MV-4-11 (cell line): ENCODE measurements at places on chromosomes 11 and 22.

DNA sequence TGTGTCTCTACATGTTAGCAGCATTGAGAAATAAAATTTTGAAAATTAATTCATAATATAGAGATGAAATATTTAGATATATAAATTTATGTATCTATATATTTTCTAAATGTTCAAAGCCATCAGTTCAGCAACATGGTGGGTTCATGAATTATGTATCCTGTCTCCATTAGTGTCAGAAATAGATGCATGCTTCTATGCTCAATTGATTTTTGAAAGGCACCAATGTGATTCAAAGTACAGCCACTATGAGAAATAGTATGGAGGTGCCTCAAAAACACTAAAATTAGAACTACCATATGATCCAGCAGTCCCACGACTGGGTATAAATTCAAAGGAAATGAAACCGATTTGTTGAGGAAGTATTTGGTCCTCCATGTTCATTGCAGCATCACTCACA lies 128.6 kb upstream of the SYN3 start:
- peak; percentile 9 for DNase-seq

DNA sequence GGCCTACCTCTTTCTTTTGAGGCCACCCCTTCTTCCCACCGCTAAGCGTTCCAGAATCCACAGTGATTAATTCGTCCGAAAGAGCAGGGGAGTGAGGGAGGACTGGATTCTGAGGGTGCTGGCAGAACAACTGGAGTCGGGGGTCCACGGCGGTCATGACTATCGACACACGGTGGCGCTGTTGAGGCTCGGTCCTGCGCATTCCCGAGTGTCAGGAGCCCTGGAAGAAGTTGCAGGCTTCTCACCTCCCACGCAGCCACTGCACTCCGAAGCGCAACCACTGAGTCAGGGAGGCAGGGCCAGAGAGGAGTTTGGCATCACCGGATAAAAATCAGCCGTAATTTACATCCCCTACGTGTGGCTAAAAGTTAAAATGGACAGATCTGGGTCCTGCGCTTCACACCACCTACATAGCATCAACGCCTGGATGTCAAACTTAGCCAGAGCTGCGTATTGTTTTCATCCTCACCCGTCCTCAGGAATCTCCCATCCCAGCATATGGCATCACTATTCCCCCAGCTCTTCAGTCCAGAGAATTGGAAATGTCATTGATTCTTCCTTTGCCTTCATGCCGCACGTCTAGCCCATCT lies 10.7 kb upstream of the CTSF start:
- DNase-seq: peak; percentile 24

GRCh38 chr11:30423279-30423648 lies 100.4 kb downstream of the ARL14EP start:
- DNase-seq: no peak

- no peak for DNase-seq
Observed at GRCh38 chr22:47375621-47376321, 613.3 kb downstream of the TBC1D22A start.

GRCh38 chr22:31816750-31817149 lies 62.9 kb downstream of the DEPDC5 start:
- no peak for DNase-seq

- DNase-seq: no peak
Observed at GRCh38 chr22:44361391-44362126, 48.8 kb upstream of the SHISAL1 start.

DNA sequence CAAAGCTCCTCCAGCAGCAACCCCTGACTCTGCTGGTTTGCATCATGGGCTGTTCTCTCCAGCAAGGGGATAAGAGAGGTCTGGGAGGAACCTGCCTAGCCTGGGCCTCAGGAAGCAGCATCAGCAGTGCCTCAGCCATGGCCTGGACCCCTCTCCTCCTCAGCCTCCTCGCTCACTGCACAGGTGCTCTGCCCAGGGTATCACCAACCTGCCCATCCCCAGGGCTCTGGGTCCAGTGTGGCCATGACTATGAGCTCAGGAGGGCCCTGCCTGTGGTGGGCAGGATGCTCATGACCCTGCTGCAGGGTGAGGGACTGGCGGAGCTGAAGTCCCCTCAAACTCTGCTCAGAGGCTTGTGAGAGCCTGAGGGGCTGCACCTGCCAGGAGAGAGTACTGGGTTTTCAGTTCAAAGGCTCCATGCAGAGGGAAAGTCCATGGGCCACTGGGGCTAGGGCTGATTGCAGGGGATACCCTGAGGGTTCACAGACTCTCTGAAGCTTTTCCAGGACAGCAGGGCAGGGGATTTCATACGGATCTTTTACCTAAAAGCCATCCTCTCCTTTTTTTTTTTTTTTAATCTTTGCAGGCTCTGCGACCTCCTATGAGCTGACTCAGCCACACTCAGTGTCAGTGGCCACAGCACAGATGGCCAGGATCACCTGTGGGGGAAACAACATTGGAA lies 115.8 kb upstream of the IGLL5 start:
- DNase-seq: no peak

DNA sequence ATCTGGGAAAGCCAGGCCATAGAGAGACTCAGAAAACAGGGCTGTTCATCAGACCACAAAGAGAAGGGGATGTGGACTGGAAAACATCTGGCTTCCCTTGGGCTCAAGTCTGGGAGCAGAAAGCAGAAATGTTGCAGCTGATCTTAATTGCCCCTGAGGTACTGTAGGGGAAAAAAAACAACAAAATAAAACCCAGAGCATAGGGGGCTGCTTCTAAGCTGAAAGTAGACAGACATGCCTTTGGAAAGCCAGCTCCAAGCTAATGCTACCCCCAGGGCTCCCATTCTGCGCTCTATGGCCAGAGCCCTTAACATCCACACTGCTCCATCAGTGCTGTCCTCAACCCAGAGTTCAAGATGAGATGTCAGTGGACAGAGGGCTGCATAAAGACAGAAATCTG lies 2.0 kb upstream of the PACSIN3 start:
- DNase-seq: no peak

GRCh38 chr11:11848891-11849746 lies 7.3 kb downstream of the USP47 start:
- peak; percentile 99 for DNase-seq

- no peak for DNase-seq
Observed at GRCh38 chr11:124870430-124870829, 5.2 kb downstream of the ROBO3 start.
